GM13977 (cell line): ENCODE measurements at places on chromosomes 11 and 22.

DNA sequence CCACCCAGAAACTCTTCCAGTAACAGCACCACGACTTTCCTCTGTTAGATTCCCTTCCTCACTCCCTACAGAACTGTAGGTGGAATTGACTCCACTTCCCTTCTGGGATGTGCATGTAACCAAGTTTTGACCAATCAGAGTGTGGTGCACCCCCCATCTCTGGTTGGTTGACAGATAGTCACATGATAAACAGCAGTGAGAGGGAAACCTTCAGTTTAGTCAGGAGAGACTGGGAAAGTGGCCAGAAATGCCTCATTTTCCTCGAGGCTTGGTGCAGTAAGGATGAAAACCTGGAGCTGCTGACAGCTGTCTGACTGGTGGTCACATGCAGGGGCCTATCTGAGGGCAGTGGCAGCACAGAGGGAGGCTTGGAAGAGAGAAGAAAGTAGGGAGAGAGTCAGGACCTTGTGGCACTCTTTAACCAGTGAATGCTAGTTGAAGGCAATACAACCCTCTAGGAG lies 67.3 kb upstream of the GRK3 start:
- DNase-seq, result no peak

DNA sequence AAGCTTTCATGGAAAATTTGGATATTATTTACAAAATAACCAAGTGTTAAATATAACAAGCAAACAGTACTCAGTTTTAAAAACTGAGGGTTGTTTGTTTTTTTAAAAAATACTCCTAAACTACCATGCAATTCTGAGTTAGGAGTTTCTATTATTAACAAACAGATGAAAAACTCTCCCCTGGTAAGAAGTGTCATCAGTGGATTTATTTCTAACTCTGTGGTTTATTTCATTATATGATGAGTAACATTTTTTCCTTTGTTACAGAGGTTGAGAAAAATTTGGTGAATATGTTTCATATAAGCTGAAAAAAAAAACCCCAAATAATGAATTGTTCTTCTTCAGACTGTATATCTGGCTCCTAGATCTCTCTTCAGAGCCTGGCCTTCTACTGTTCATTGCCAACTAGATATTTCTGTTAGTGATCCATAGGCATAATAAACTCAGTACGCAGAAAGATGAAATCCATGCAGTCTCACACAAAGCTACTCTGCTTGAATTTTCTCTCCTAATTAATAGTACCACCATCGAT lies 29.4 kb upstream of the PDE3B start:
- DNase-seq, result no peak

DNA sequence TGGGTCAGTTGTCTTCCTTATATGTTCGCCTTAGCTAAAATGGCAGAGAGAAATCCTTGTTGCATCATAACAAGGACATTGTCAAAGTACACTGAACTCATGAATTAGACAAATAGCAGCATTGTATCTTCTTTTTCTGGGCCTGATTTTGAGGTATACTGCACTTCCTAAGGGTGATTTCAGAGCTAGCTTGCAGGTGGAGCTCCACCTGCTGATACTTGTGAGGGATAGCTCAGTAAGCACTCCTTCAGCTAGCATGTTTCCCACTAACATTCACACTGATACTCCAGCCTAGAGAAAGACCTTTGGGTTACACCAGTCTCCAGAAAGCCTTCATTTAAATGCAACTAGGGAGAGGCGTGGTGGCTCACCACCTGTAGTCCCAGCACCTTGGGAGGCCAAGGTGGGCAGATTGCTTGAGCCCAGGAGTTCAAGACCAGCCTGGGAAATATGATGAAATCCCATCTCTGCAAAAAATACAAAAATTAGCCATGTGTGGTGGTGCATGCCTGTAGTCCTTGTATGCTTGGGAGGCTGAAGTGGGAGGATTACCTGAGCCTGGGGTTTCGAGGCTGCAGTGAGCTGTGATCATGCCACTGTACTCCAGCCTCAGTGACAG lies 29.8 kb downstream of the JAM3 start:
- peak; percentile 23 for DNase-seq

DNA sequence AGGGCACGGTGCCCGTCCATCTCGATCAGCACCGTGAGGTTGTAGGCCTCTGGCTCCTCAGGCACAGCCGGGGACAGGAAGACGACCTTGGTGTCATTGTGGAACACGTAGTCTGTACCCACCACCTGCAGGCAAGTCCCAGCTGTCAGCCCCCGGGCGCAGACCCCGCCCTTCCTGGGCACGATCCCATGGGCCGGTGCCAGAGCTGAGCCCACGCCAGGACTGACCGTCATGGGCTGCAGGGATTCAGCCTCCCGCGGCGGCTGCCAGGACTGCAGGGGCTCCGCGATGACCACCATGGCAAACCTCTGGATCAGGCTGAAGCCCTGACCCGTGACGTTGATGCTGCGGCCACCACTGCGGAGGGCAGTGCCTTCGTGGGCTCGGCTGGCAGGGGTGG lies 11.8 kb upstream of the MAPK11 start:
- DNase-seq, result no peak

DNA sequence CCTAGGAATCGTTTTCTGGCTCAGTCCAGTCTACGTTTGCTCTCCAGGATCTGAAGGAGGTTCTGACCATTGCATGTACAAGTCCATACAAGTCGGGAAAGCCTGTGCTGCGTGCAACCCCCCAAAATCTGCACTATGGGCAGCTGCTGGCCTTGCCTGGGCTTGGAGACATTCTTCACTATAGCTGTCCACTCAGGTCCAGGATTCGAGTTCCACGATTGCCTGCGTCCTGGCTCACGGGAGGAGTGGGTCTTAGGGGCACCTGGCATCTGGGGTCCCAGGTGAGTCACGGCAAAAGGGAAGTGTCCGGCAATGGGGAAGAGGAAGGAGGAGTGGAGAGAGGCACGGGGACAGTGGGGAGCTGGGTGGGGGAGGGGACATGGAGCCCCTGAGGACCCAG lies 563.0 kb downstream of the BRD1 start:
- no peak for DNase-seq

DNA sequence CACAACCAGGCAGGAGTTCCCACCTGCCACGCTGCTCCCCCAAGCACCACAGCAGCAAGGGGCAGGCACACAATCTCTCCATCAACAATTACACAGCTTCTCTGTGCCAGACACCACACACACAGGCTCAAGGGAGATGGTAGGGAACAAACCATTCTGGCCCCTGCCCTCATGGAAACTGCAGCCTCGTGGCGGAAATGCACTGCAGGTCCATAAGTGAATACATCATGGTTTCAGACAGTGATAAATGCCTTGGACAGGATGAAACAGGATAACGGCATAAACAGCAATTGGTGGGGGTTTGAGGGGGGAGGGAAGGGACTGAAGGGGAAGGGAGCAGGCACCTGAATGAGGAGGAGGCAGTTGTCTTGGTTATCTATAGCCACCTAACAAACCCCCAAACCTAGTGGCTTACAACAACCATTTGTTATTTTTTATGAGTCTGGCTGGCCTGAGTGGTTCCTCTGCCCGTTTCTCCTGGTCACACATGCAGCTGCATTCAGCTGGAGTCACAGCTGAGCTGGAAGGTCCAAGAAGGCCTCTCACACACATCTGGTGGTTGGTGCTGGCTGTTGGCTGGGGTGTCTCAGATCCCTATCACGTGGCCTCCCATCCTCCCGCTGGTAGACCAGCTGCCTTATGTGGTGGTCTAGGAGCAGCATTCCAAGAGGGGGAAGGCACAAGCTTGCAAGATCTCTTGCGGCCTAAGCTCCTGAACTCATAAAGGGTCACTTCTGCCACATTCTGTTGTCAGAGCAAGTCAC lies 15.0 kb upstream of the YWHAH start:
- no peak for DNase-seq

GRCh38 chr11:62981743-62982142 lies 3.0 kb downstream of the SLC22A6 start:
- DNase-seq, result no peak

GRCh38 chr22:22155146-22155545 lies 89.4 kb upstream of the VPREB1 start:
- no peak for DNase-seq

- DNase-seq, result no peak
Observed at GRCh38 chr11:63970902-63971301, 3.5 kb upstream of the COX8A start.

DNA sequence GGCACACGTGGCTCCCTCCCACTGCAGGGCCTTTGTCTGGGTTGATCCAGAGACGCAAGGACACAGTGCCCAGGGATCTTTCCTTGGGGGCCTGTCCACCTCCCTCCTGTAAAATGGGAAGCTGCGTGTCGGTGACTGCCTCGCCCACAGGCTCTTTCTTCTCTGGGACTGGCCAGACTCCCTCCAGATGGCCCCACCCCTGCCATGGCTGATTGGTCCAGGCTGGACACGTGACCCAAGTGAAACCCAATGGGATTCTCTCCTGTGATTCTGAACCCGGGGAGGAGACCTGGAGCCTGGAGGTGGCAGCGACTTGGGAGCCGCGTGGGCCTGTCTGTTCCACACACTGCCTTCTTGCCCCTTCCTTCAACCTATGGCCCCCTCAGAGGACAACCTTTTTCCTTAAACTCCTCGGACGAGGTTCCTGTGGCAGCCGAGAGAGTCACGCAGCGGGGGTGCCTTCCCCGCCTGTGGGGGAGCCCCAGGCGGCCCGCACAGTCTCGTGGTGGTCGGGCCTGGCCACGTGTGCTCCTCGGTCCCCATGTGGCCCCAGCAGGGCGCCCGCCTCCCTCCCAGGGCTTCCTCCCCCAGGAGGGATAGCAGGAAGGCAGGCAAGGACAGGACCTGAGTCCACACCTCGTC lies 12.4 kb upstream of the MPPED1 start:
- DNase-seq, result no peak
